Amniotic stem cell (primary cell): ENCODE measurements at places on chromosomes 6 and 20.

GRCh38 chr20:49796600-49797343 is 15.9 kb upstream of the SLC9A8 start:
- no peak for DNase-seq

DNA sequence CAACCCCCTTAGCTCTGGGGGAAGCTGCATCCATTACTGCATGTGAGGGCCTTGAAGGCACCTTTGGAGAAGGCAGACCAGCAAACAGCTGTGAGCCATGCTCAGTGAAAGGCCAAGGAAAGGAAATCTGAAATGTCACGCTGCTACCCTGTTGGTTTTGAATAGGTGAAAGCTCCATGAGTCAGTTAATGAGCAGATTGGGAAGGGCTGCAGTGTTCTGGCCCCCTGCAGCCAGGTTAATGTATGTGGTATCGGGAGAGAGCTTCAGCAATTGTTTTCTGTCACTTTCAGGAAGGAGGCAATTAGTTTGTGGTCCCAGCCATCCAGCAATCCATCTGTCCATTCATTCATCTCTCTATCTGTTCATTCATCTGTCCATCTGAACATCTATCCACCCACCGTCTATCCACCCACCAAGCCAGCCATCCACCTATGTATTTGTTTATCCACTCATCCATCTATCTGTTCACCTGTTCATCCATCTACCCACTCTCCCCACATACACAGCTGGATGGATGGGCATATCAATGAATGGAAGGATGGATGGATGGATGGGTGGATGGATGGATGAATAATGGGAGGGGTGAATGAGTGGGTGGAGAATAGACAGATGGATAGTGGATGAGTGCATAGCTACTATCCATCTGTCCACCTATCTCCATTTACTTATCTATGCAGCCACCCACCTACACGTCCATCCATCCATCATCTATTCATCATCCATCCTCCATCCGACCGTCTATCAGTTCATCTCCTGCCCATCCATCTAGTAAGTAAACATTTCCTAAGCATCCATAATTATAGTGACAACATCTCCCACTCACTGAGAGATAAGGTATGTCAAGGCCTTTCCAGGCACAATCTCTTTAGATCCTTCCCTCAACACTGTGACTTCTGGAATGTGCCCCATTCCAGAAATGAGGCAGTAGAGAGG is 16.0 kb downstream of the PCK1 start:
- DNase-seq: no peak

- DNase-seq: no peak
These were observed 1.7 kb downstream of the DIDO1 start for GRCh38 chr20:62924442-62925075.

GRCh38 chr20:62752671-62753501 is 43.4 kb upstream of the MRGBP start:
- peak; percentile 23 for DNase-seq

- no peak for DNase-seq
These were observed 3.6 kb upstream of the BAK1 start for GRCh38 chr6:33583591-33584155.

GRCh38 chr20:17868151-17868550 is 100.4 kb downstream of the SNX5 start:
- no peak for DNase-seq

- no peak for DNase-seq
These were observed 255.0 kb downstream of the NRN1 start for GRCh38 chr6:5751525-5752390.

DNA sequence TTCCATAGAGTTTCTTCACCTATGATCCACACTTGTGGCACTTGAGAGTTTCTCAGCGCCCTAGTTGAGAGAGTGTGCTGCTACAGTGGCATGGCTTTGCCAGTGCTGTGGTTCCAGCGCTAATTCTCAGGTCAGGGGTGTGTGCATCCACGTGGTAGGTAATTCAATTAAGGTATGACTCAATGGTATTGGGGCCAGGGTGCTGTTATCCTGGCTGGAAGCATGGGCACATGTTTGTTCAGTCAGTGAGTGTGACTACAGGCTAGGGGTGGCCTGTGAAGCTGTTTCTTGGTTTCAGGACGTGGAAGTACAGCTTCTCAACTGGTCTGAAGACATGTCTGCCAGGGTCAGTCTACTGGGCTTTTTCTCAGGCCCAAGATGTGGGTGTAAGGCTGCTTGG is 3.0 kb upstream of the SEMG2 start:
- DNase-seq: no peak

DNA sequence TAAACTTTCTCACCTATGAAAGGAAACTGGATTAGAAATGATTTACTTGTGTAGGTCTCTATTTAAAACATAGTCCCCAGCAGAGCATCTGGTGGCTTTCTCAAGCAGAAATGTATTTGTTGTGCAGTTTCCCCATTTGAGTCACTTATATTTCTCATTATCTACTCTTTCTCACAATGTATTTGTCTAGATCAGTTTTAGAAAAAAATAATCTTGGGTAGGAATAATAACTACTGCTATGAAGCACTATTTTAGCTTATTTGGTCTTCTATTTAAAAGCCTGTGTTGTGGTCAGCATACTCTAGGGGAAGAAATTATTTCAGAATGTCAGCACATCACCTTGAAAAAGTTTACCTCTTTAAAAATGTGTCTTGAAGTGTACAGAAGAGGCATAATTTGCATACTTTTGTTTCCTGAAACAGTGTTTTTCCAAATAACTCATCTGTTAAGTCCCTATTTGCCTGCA is 60.9 kb upstream of the PRL start:
- DNase-seq: no peak

DNA sequence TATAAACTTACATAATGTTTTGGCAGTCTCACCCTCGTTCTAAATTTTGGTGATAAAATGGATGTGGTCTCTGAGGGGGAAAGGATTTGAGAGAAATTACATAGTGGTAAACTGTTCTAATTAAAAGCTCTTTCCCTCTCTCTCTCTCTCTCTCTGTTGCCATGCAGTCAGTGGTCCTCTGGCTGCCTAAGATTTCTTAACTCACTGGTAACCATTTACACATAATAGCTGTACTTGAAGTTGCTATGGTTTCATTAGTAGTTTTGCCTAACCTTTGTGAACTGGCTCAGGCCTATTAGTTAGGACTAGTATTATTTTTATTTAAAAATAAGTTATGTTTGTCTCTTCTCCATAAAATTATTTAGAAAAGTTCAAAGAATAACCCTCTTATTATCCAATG is 42.0 kb downstream of the MAPK14 start:
- DNase-seq: no peak

- no peak for DNase-seq
These were observed 14.2 kb downstream of the FAM83B start for GRCh38 chr6:54860739-54861138.

DNA sequence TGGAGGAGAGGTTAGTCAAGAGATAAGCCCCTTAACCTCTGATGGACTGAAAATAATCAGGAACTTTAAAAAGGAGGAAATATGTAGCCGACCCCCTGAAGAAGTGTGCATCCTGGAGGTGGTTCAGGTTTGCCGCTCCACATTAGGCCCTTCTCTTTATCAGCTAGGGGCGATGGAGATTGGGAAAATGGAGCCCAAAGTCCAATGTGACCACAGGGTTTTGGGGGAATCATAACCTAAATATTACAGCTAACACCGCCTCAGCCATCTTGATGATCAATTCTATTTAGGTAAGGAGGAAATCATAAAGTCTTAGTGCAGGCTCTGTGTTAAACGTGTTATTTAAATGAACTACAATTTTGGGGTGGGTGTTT is 1.2 kb downstream of the OGFRL1 start:
- no peak for DNase-seq

DNA sequence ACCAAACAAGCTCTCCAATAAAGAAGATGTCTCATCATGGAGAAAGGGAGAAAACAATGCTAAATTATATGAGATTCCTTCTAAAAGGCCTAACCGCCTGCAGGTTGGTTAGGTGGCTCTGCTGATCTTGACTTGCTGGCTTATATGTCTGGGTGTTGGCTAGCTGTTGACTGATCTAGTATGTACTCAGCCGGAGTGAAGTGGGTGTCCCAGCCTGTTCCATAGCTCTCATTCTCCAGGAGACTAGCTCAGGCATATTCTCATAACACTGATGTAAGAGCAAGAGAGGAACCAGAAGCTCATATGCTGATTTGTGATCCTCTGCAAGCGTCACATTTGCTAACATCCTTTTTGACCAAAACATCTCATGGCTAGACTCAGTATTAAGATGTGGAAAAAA is 473.0 kb downstream of the BMP2 start:
- DNase-seq: no peak

DNA sequence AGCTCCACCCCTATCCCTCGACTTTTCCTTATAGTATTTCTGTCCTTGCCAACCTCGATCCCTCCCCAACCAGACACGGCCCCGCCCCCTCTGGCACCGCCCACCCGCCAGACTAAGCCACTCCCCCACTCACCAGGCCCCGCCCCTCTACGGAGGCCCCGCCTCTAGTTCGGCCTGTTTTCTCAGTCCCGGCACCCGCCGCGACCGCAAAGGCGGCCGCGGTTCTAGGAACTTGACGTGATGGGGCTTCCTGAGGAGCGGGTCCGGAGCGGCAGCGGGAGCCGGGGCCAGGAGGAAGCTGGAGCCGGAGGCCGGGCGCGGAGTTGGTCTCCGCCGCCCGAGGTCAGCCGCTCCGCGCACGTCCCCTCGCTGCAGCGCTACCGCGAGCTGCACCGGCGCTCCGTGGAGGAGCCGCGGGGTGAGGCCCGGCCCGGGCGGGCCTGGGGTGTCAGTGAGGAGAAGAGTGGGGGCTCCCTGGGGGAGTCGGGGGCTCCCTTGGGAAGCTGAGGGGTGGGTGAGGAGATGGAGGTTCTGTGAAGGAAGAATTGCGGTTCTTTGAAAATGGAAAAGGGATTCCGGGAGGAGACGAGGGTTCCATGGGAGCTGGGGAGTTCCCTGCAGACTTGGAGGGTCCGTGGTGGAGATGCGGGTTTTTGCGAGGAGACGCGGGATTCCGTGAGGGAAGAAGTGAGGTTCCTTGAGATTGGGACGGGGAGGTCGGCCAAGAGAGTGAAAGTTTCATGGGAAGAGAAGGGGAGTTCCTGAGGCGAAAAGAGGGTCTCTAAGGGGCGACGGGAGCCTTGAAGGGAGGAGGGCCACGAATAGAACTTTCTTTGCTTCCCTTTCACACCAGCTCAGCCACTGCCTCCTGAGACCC is at the start of gene ACSS2:
TSS of gene ACSS2 (plus strand) at position 207 of the 877 bp plus-strand sequence. CDS start at position 241, 34 bp downstream.
- peak; percentile 92 for DNase-seq

DNA sequence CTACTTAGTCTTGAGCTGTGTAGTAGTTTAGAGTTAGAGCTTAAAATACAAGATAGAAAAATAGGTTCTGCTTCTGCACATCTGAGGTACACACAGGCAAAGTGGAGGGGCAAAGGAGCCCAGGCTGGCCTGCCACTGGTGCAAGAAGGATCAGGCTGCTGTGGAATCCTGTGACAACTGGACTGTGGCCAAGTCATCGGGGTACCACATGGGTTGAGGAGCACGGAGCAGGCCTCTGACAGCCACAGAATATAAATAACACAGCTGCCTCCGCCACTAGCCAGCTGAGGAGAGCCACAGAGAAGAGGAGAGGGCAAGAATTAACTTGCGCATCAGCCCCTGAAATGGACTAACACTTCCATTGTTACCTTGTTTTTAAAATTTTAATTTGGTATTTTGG is 206.0 kb upstream of the MARCKS start:
- DNase-seq: no peak

GRCh38 chr6:5656226-5656625 is 350.5 kb downstream of the NRN1 start:
- no peak for DNase-seq

- DNase-seq: no peak
These were observed 273.9 kb upstream of the TAB2 start for GRCh38 chr6:149043476-149044130.

GRCh38 chr20:50224052-50224451 is 33.4 kb downstream of the CEBPB start:
- DNase-seq: no peak

- no peak for DNase-seq
These were observed 2.8 kb downstream of the NEDD9 start for GRCh38 chr6:11229655-11230046.

DNA sequence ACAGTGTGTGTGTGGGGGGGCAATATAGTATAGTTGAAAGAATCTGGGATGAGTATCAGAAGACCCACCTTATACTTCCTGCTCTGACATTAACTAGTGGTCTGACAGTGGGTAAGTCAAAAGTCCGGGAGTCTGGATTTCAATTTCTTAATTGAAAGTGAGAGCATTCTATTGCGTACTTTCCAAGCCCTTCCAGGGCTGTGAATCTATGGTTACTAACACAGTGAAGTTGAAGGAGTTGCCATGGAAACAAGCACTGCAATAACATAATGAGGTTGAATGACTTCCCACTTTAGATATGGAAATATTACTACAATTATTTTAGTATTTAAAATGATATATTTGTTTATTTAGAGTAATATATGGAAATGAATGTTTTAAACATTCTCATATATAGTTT is 80.2 kb downstream of the MLIP start:
- no peak for DNase-seq

- DNase-seq: no peak
These were observed 1.4 kb downstream of the RIMS1 start for GRCh38 chr6:71887744-71888230.

DNA sequence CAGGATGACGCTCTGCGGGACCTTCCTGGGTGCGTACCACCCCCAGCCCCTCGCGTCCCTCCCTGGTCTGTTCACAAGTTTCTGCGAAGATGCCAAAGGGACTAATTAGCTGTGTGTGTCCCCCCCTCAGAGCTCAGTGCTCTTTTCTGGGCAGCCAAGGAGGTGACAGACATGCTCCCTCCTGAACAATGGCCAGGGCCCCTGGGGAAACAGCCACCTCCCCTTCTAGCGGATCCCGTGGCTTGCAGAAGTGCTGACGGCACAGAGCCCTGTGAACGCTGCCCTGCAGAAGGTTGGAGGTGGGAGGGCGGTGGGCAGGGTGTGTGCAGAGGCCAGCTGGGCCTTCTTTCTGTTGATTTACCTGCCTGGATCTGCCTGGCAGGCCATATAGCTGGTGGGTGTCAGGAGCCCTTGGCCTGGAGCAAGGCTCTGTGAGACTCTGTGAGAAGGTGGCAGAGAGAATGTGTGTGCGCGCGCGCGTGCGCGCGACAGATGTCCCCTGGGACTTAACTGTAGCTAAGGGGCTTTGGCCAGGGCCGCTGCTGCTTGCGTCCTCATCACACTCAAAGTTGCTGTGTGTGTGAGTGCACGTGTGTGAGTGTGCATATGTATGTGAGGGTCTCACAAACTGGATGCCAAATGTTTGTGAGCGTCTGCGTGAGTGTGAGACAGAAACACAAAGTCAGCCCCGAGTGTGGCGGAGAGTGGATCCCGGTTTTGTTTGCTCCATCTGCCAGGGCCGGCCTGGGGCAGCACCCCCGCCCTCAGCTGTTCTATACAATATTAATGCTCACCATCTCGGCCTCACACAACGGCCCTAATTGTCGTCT is 3.5 kb upstream of the MYT1 start:
- no peak for DNase-seq
